ENCODE measurements at places on chromosomes 7 and 10.

- DNase-seq: no peak
Observed at GRCh38 chr10:121323443-121323842, 274.8 kb downstream of the FGFR2 start.

DNA sequence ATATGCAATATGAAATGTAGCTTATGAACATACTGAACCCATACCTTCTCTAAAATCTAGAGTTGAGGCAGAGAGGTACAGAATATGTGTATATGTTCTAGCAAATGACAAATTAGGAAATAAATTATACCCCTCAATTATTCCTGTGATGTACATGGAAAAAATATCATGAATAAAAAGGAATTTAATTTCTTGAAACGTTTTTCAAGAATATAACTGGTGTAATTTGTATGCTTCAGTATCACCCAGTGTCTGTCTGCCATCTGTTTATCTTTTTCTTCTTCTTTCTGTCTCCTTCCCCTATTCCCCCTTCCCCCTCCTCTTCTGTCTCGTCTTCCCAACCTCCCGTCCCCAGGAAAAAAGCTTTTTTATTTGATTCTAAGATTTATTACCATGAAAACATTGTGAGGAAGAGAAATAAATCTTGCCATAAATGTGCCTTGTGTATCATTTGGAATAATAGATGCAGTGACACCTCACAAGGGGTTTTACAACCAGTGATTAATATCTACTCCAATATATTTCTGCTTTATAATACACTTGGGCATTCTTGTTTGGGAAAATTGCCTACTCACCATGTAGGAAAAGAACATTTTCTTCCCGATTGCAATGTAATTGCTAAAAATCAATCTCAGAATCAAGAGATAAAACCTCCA, 12.2 kb downstream of the LANCL2 start:
- no peak for DNase-seq

- DNase-seq: no peak
Observed at GRCh38 chr7:102077081-102077480, 209.6 kb upstream of the SH2B2 start.

DNA sequence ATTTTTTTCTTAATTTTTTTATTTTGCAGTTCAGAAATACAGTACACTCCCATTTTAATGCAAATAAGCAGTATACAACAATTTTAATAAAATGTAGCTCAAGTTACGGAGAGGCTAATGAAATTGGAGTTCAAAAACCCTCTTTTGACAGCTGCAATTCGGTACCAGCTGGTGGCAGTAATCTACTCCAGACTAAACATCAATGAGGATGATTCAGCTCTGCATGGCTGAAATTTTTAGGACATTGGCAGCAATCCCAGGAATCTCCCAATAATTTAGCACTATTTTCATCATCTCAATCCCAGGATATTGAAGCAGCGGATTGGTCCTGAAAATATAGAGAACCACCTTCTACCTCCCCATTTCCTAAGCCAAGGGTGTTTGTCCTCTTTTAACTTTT, 278.8 kb downstream of the CACNA2D1 start:
- no peak for DNase-seq

DNA sequence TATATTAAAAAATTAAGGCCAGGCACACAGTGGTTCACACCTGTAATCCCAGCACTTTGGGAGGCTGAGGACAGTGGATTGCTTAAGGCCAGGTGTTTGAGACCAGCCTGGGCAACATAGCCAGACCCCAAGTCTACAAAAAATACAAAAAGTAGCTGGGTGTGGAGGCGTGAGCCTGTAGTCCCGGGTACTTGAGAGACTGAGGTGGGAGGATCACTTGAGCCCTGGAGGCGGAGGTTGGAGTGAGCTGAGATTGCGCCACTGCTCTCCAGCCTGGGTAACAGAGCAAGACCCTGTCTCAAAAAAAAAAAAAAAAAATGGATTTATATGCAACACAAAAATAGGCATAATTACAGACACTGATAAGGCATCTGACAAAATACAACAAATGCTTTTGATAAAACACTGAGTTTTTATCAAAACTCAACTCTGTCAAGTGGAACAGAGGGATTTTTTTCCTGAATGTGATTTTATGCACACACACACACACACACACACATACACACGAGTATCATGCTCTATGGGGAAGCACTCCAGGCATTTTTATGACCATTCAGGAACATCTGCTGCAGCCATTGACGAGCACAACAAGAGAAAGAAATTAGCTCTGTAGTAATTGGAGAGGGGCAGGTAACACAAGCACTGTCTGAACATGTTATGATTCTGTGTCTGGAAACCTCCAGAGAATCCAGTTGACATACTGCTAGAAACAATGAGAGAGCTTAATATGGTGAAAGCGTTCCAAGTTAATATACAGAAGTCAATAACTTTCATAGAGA, 193.1 kb downstream of the WDR37 start:
- DNase-seq: no peak

DNA sequence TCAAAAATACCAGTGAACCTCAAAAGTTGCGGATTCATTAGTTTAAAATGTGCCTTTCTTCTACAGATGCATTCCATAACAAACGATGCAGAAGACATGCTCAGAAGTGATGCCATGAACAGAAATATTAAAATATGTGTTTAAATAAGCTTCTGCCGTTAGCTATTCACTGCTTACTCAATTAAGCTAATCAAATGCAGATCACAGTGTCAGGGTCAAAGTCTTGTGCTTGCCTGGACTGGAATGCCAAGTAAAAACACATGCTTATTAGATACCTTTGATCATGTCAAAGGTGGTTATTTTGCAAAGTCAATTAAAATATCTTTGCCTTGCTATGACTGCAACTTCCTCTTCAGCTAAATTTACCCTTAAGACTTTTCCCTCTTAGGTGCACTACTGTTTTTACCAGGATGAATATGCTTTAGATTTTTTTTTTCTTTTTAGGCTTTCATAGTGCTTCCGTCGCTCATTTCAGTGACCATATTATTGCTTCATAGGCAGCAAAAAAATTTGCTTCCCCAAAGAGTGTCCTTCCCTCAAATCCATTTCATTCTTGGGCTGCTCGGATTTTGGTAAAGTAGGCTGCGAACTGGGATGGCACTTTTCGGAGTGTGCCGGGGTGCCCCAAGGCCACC, 905 bp downstream of the ASB13 start:
- no peak for DNase-seq

- DNase-seq: peak; percentile 53
Observed at GRCh38 chr7:37342688-37343471, 105.8 kb downstream of the ELMO1 start.

DNA sequence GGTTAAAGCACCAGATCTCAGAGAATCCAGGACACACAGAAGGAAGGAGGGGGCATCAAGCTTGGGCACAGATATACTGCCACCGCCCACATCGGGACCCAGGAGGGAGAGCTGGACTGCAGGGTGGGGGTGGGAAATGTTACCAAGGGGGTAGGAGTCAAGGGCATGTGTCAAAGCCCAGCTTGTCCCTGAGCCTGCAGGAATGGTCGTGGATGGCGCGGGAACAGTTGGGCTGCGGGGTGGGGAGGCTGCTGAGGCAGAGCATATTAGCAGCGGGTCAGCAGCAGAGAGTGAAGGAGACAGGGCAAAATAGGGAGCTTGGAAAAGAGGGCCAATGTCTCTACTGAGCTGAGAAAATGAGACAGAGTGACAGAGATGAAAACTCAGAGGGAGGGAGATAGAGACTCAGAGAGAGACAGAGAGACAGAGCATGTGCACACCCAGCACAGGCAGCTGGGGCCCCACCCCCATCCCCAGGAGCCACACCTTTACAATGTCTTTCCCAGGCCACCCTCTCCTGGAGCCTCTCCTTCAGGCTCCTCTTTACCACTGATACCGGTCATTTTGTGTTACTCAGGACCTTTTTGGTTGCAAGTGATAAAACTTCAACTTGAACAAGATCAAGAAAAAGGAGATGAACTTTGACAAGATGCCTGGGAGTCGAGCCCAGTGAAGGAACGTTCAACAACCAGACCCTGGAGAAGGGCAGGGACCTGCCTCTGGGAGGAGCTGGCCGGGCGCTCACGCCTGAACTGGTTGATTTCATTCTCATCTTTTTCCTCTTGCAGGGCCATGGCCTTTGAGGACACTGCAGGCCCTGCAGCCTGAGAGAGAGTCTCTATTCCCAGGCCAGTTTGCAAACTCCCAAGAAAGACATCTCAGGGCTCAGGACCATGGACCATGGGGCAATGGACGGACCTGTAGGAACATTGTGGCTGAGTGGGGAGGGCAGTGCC, 50.0 kb downstream of the AOC1 start:
- no peak for DNase-seq

DNA sequence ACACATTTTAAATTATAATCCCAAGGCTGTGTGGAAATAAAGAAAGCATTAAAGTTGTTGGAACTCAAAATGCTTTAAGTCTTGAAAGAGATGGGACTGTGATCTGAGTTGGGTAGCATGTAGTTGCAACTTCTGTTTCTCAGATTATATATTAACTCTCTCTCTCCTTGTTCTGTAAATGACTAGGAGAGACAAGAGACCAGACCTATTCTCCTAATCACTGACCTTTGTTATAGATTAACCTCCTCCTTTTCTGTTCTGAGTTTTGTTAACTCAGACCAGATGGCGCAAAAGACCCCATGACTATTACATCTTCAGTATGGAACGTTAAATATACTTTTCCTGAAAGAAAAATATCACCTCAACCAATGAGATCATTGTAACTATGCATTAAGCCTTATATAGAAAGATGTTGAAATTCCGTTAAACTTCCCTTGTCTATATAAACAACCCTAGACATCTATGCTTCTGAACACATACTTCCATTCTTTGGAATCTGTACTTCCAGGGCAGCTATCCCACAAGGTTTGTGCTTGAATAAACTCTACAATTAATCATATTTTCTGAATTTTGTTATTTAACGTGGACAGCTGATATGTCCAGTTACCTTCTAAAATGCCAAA, 143.5 kb upstream of the TRIM24 start:
- no peak for DNase-seq

DNA sequence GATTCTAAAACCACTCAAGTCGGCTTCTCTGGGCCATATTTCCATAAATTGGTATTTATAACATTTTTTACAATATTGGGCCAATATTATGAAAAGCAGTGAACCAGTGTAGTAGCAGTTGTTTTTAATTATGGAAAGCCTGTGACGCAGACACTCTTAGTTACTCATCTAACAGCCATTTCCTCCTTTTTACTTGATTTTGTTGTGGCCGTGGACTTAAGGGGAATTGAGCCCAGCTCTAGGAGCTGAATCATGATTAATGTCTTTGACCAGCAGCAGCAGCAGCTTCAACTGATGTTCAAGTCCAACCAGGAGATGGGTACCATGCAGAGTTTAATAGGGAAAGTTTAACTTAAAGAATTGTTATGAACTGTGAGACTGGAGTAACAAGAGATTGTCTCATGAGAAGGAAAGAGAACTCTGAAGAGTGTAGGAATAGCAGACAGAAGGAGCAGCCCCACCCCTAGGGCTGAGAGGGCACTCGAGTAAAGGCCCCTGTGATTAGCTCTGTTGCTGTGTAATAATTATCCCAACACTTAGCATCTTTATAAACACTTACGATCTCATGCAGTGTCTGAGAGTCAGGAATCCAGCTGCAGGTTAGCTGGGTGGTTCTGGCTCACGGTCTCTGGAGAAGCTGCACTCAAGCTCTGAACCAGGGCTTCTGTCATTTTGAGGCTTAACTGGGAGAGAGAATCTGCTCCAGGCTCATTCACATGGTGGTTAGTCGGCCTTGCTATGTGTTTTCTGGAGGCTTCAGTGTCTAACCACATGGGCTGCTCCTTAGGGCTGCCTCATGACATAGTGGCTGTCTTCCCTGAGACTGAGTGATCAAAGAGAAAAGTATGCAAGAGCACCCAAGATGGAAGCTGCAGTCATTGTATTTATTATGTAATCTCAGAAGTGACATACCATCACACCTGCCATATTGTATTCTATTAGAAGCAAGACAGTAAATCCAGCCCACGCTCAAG, 4.6 kb downstream of the LANCL2 start:
- DNase-seq: no peak

DNA sequence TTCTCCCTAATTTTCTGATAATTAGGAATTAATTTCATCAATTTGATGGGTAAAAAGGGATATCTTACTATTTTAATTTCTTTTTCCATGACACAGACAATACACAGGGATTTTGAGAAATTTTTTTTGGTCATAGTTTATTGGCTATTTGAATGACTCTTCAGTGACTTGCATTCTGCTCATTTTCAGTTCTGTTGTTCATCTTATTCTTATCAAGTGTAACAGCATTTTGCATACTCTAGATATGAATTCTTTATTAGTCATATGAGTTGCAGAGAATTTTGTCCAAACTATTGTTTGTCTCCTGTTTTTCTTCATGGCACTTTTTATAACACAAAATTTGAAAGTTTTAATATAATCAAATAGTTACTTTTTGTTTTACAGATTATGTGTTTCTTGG, 41.7 kb downstream of the MKLN1 start:
- no peak for DNase-seq

- DNase-seq: no peak
Observed at GRCh38 chr10:121024905-121025584, 173.9 kb downstream of the WDR11 start.

GRCh38 chr7:158695726-158696452, 8.7 kb downstream of the NCAPG2 start:
- DNase-seq: no peak

- DNase-seq: no peak
Observed at GRCh38 chr7:94368371-94368791, 26.3 kb upstream of the COL1A2 start.
